ENCODE measurements at places on chromosomes 11 and 22. TPM values are rescaled to one million over a fixed set of nuclear protein-coding genes. Genes with fewer than 3 reads are reported as not detected.

The SCARF2 gene
- 1.7 TPM for total RNA-seq

The FZD4 gene
- 2.6 TPM for total RNA-seq

DNA sequence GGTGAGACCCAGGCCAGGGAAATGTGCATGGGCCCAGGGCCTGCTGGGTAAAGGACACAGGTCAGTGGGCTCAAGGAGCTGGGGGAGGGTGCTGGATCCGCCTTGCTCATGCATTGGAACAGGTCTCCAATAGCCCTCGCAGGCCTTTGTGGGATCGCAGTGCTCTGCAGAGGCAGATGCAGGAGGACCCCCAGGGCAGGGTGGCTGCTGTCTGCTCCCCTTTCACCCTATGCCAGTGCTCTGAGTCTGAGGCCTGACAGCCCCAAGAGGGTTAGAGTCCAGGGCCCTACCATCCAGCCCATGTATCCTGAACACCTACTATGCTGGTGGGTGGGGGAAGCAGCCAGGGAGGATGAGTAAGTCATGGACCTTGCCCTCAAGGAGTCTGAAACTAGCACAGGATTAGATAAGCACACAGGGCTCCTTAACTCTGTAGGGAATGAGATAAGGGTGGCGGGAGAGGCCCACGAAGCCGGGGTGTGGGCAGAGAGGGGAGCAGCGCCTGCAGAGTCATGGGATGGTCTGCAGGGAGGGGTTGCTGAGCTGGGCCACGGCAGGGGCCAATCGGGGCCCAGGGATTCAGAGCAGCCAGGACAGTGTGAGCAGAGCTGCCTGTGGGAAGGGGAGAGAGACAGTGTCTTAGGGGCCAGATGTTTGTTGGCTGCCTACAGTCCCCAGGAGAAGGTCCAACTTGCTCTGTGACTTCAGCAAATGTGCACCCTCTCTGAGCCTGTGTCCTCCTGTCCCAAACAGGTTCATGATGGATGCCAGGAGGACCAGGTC is 10.5 kb upstream of the EHD1 start:
- no peak for DNase-seq

GRCh38 chr11:121337078-121337477 is 44.5 kb downstream of the SC5D start:
- no peak for DNase-seq

DNA sequence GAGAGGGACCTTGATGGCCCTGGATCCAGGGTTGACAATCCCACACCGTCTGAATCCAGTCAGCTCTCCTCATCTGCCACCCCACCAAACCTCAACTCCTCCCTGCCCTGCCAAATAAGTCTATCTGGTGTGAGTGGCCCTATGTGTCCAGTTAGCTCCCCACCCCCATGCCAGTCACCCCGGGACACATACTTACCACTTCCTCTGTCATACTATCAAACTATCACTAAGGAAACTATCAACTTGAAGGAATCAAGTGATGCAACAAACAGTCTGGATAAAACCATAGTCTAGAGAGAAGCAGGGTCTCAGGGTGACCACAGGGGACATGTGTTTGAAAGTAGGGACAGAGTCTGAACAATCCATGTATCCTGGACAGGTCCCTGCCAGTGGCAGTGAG is 13.2 kb upstream of the CSF2RB start:
- DNase-seq, result no peak

DNA sequence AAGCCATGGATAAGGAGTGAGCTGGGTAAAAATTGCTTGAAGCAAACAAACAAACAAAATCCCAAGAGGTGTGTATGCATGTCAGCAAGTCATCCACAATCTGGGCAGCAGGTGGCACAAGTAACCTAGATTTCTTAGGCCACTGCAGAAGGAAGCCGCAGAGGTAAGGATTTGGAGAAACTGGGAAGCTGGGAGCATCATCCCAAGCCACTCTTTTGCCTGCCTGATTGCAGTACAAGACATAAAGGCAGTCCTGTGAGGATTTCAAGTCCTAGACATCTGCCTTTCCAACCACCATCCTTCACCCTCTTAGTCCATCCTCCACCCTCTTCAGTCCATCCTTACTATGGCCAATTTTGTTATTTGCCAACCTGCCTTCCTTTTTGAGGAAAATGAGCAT is 67.2 kb upstream of the BMAL1 start:
- DNase-seq, result peak; percentile 39

DNA sequence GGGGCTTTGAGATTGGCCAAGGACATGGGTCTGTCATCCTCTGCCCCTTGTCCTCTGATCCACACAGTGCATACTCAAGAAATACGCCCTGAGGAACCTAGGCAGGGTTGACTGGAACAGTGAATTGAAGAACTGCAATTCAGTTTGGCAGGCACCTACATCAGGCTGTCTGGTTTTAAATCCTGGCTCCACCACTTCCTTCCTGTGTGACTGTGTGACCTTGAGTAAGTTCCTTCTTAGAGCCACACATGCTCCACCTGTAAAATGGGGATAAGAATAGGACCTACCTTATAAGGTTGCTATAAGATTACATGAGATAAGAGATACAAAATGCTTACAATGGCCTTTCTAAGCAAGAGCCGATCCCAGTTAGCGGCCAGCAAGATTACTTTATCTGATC is 15.8 kb upstream of the TCF20 start:
- DNase-seq, result no peak

The RASL10A gene
- total RNA-seq, result not detected

The FXYD6 gene
- 0.48 TPM for total RNA-seq

GRCh38 chr22:47307326-47307725 is 544.9 kb downstream of the TBC1D22A start:
- DNase-seq, result no peak

DNA sequence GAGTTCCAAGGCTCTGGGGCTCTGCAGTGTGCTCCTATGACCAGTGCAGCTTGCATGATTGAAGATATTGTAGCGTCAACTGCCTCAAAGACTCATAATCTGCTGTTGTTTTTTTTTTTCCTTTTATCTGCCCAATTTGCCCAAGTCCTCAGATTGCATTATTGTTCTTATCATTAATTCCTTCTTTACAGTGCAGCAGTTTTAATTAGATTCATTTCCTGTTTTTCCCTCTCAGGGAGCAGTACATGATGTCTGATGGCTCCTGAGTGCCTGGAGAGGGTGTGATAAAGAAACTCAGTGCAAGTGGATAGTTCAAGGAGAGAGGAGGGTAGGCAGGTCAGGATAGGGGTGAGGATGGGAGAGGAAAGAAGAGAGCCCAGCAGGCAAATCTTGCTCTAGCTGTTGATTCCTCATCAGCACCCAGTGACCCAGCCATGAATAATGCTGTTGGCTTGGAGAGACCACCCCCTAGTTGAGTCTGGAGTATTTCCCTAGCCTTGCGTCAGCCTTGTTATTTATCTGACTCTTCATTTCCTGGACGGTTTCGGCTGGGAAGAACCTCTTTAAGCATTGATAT is 219.6 kb upstream of the SESN3 start:
- no peak for DNase-seq

DNA sequence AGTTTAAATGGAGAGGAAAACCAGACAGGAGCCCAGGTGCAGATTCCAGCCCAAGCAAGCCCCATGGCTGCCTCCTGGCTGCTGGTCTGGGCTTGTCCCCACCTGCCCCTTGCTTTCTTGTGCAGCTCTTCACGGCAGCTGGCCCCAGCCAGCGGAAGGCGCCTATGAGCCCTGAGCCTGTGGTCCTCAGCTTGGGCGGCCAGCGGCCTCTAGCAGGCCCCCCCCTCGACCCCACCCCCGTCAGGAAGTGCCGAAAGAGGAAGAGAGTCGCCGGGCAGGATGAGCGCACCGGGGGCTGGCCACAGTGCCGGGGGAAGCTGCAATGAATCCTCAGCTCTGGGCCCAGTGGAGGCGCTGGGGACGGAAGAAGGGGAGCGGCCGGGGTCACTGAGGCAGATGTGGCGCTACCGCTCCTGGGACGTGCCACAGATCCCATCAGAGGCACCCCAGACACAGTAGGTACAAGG is 2.1 kb upstream of the DGKZ start:
- DNase-seq, result no peak

- peak; percentile 54 for DNase-seq
Observed at GRCh38 chr22:46758867-46759290, 3.6 kb upstream of the TBC1D22A start.

DNA sequence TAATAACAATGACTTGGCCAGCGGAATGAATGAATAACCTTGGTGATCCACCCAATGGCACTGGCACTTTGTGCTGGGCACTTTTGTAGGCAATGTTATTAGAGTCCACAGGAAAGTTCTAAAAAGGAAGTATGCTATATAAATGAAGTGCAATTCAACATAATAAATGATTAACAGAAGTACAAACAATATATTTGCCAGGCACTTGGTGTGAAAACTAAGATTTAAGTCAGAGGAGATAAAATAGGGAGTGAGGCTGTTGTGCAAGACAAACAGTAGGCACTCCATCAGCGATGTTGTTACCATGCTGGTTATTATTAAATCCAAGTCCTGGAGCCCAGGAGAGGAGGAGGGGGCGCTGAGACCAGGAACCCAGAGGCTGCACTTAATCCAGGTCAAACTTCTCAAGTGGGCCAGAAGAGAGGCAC is 173.8 kb downstream of the LARGE1 start:
- DNase-seq, result no peak

DNA sequence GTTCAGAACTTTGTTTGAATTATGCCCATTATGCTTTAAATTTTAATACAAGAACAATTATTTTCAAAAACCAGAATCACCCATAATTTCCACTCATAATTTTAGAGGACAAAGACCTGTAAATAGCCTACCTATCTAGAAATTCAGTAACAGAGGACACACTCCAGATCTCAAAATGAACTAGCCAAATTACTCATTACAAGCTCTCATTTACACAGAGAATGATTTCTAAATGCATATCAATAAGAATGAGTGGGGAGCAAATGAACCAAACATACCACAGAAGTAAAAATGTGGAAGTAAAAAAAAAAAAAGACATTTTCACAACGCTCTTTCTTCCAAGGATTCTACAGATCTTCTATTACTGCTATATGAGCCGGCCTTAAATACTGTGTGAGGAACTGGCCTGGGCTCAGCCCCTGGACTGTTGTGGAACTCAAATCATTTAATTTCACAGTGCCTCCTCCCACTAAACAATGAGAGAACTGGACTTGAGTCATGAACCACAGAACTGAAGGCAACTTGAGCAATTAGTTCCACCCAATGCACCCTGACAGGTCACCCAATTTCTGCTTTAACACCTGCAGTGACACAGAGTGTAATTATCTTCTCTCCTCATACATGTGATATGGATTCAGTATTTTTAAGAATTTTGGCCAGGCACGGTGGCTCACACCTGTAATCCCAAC is 8.0 kb downstream of the MRTFA start:
- DNase-seq, result peak; percentile 59

The NFAM1 gene
- not detected for total RNA-seq

The WNT11 gene
- 3.2 TPM for total RNA-seq

DNA sequence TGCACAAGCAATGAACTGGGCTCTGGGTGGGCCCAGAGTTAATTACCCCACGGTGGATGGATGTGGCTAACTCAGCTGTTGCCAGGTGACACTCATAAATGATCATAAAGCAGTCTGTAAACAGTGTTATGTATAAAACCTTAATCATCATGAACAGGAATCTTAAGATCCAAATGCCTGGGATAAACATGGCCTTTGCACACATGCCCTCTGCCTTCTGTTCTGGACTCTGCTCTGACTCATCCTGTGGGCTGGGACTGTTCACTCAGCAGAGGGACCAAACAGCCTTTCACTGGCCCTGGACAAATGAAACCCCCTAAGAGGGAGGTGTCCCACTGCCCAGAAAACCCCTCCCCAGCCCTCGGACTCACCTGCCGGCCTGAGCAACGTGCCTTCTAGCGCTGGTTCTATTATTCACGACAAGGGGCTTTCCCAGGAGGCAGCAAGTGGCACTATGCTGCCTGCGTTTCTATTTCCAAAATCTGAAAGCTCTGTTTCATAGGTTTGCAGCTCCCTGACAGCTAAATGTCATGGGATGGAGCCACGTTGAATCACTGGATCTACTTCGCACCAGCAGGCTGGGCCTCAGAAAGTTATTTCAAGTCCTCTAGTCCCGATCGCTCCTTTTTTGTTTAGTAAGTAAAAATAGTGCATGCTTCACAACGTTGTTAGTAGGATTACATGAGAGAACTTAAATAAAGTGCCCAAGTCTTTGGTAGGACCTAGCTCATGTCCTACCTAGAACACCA is 53.0 kb downstream of the LARGE1 start:
- peak; percentile 76 for DNase-seq

- no peak for DNase-seq
Observed at GRCh38 chr11:34655335-34656008, 34.6 kb downstream of the EHF start.

The ABCC8 gene
- not detected for total RNA-seq

The PATE2 gene
- 1.3 TPM for total RNA-seq

- no peak for DNase-seq
Observed at GRCh38 chr11:95750101-95750500, 39.5 kb downstream of the FAM76B start.

The BTG4 gene
- not detected for total RNA-seq

The SMC1B gene
- 0.31 TPM for total RNA-seq

The CCDC87 gene
- total RNA-seq, result 1.0 TPM

- DNase-seq, result no peak
Observed at GRCh38 chr11:131253656-131254151, 116.7 kb upstream of the NTM start.

DNA sequence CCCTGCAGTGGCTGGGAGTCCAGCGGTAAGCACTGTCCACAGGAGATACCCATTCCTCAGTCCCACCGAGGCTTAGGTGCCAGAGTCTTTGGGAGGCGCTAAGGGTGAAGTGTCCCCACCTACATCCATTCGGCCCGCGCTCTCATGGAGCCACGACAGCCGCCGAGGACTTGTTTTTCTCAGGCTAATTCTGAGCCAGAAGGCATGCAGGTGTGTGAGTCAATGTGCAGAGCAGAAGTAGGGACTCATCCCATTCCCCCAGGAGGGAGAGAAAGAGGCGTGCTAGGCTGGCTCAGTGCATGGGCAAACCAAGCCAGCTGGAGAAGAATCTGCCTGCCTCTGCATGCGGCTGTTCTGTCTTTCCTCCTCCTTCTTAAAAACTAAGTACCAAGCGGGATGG is 46.6 kb downstream of the KCNC1 start:
- no peak for DNase-seq

DNA sequence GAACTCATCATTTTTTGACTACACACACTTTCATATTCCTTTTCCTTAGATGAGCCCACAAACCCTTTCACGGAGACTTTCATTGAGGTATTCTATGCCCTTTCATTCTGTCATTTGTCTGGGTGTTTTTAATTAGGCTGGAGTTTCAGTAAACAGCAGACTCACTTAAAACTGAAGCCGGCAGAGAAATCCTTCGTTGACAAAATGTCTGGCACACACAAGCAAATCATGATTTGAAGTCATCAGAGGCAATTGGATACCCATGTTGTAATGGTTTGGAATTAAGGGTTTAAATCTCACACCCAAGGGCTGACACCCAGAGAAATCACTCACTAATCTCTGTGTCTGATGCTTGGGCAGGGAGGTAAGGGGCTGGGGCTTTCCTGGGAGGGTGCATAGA is 127.1 kb downstream of the EHF start:
- DNase-seq, result no peak
